ENCODE measurements at places on chromosomes 1 and 21.

- DNase-seq, result no peak
These were observed 8.7 kb upstream of the PPP1R15B start for GRCh38 chr1:204420039-204421004.

DNA sequence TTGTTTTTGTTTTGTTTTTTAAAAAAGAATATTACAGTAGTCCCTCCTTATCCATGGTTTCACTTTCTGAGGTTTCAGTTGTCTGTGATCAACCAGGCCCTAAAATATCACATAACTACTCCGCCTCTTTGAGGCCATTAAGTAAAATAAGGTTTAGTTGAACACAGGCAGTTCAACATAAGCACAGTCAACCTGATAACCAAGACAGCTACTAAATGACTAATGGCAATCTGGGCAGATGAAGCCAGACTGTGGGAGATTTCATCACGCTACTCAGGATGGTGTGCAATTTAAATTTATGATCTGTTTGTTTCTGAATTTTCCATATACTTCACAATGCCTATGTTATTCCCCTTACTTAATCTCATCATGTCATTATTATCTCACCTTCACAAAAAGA is 30.1 kb downstream of the LDLRAD1 start:
- DNase-seq, result no peak

- DNase-seq, result no peak
These were observed 7.0 kb downstream of the SOD1 start for GRCh38 chr21:31666445-31667010.

- no peak for DNase-seq
These were observed 176.3 kb upstream of the ZNHIT6 start for GRCh38 chr1:85884372-85885035.

- peak; percentile 25 for DNase-seq
These were observed 732 bp downstream of the HS2ST1 start for GRCh38 chr1:86914998-86915736.

DNA sequence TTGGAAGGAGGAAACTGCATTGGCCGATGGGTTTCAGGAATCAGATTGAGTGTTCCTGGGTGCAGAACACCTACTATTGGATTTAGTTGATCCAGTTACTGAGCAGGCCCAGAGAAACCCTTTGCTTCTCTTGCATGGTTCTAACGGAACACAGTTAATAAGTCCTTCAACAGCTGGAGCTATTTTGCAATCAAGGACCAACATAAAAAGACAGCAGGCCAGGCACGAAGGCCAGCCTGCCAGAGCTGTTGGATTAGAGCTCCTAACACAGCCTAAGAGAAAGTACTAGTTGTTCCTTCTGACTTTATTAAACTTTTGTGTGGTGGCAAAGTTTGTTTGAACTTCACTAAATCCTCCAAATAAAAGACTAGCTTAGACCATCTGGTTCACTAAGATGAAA is 148.0 kb upstream of the LMO4 start:
- no peak for DNase-seq

DNA sequence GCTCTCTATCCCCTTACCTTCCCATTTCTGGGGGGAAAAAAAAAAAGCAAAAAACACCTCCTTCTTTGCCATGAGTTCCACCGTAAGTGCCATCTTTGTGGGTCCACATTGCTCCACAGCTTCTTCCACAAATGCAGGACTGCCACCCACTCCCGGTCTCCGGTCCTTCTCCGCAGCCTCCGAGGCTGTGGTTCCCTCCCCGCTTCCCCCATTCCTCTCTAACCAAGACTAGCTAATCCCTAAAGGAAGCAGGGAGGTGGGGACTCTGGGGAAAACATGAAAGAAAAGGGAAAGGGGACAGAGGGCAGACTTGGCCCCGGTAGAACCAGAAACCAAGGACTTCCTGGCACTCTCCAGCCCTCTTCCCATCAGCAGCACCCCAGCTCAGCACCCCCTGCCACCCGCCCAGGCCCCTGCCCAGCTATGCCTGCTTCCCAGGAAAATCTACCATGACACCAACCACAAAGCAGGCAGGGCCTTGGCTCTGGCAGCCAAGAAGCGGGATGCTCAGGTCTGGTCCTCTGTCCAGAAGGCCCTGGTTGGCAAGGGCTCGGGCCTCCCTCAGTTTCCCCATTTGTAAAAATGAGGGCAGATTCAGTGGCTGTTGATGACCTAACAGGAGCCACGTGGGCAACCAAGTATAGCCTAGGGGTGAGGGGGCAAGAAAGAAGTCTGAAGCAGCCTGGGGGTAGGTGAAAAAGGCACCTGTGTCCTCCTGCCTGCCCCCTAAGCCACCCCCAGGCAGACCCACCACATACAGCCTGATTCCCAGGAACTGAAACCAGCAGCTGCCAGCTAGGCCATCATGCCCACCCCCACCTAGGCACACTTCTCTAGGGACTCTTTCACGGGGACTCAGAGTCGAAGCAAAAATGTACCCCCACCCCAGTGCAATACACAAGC is 2.5 kb downstream of the EPHA2 start:
- DNase-seq, result no peak

DNA sequence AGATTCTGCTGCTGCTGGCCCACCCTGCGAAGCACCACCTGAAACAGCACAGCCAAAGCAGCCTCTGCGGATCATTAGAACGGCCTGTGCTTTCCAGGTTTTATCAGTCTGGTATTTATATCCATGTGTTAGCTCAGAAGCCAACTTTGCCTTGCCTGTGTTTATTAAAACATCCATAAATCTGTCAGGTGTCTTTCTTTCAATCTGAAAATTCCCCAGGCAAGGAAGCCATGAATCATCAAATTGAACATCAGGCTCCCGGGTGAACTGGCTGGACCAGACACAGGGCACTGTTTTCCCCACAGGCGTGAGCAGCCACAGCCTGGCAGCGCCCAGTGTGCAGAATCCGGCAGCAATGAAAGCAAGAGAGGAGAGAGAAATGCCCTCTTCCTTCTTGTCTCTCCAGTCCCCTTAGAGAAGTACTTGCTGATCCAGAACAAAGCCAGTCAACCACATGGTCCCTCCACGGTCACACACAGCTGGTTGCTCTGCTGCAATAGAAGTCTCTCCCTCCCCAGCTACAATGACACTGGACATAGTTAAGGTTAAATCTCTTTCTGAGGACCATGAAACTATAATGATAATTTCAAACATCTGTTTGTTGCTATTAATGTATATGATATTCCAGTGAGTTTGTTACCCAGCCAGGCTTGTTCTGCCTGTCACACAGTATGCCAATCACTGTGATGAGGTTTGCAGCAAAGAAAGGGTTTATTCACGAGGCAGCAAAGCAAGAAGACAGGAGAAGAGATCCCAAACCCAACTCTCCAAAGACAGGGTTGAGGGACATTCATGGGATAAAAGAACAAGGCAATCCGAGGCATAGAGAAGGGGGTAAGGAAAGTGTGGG is 212.1 kb upstream of the FMN2 start:
- DNase-seq, result no peak

DNA sequence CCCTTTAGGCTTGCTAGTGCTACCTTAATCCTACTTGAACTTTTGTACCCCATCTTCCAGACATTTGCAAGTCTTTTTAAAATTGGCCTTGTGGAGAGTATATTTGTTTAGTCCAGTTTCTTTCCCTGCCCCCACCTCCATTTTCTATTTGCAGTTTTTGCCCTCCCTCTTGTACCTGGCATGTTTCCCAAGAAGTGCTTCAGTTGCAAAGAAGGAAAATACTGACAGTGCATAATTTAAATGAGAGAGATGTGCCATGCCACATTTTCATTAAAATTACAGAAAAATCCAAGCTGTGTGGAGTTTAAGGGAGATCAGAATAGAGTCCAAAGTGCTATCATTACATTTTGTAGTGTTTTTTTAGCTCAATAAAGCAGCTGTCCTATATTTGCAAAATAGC is 150.0 kb upstream of the ADGRL2 start:
- no peak for DNase-seq

GRCh38 chr1:90561911-90562310 is 155.2 kb downstream of the BARHL2 start:
- DNase-seq, result no peak

GRCh38 chr1:61175976-61176375 is 93.6 kb downstream of the NFIA start:
- DNase-seq, result no peak

DNA sequence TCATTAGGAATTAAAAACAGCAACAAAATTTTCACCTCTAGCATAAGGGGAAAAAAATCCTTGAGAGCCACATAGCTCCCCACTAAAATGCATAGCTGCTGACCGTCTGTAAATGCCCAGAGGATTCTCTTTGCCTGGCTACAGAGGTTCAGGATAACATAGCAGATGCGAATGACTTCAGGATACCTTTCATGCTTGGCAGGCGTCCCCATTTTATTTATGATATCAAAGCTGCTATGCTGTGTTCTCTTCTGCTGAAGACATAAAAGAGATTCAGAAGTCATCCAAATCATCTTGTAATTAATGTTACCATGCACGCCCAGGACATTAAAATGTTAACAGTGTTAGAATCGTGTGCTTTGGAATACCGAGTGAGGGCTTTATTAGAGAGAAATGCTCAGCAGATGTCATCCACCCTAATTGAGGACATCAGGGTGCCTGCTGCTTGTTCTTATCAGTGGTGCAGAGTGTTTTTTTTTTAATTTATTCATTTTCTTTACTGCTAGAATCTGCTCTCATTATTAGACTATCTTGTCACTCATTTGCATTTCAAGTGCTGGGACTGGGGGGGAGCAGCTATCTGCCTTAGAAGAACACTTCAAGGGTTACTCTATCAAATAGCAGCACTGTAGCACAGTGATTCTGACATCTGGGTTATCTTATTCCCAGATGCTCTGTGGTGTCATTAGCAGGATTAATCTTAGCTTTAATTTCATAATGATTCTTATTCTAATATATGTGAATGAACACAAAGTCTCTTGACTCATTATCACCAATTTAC is 139.5 kb downstream of the ZNF326 start:
- no peak for DNase-seq

DNA sequence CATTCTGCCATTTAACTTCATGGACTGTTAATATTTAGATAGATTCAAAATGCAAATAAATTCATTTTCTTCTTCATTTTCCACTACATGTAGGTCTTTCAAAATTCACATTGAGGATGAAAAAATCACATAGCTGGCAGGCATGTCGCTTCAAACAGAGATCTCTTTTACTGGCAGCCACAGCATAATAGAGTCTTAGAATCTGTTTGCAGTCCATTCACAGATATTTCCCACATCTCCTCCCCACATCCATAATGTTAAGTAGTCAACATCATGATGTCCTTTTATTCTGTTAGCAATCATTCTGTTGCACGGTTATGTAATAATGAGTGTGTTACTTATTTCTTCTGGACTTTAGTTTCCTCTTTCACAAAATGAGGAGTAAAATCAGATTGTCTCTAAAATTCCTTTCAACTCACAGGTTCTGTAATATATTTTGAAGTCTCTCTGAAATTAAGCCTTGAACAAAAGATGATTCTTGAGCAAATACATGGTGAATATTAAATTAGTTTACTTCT is 257.5 kb upstream of the SNX7 start:
- DNase-seq, result no peak

GRCh38 chr1:230058626-230059025 is 8.4 kb upstream of the GALNT2 start:
- DNase-seq, result no peak

GRCh38 chr1:239700667-239701066 is 314.3 kb downstream of the CHRM3 start:
- DNase-seq, result no peak

- no peak for DNase-seq
These were observed 64.4 kb upstream of the GJA5 start for GRCh38 chr1:147824798-147825197.

GRCh38 chr1:3541936-3542335 is 69.4 kb downstream of the MEGF6 start:
- no peak for DNase-seq

DNA sequence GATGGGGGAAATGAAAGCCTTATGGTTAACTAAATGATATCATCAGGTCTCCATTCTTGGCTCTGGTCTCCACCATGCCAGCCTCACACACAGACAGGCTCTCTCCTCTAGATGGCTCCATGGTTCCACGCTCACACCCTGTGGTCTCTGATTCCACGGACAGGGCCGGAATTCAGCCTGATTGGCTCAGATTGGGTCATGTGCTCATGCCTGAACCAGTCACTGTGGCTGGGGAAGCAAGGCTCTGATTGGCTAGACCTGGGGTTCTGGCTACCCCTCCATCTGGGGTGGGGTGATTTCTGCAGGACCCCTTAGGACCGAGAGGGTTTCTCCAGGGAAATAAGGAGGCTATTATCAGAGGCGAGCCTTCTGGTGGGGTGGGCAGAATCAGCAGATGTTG is 277.0 kb downstream of the PTPRU start:
- DNase-seq, result no peak

Measured in stimulated activated CD8-positive, alpha-beta memory T cell treated with anti-CD3 and anti-CD28 coated beads, Interleukin-12 subunit alpha, Interleukin-12 subunit beta, amount 100 ng/mL, for 1 hour (primary cell).